ENCODE measurements at places on chromosomes 12 and 14. TPM values are rescaled to one million over a fixed set of nuclear protein-coding genes. Genes with fewer than 3 reads are reported as not detected.
A peak's percentile ranks its signal among the peaks of the same experiment; 100 is the strongest.

The AGAP2 gene
- 6.3 TPM for total RNA-seq

GRCh38 chr14:90296641-90297040 lies 35.1 kb downstream of the NRDE2 start:
- no peak for DNase-seq

The NYNRIN gene
- 43.4 TPM for total RNA-seq

The YY1 gene
- 60.3 TPM for total RNA-seq

GRCh38 chr12:4779749-4780148 lies 59.5 kb downstream of the GALNT8 start:
- no peak for DNase-seq

The CFAP251 gene
- 15.3 TPM for total RNA-seq

- DNase-seq: no peak
These were observed 1.5 kb upstream of the PRPF40B start for GRCh38 chr12:49621651-49622500.

The PTGER2 gene
- 5.6 TPM for total RNA-seq

DNA sequence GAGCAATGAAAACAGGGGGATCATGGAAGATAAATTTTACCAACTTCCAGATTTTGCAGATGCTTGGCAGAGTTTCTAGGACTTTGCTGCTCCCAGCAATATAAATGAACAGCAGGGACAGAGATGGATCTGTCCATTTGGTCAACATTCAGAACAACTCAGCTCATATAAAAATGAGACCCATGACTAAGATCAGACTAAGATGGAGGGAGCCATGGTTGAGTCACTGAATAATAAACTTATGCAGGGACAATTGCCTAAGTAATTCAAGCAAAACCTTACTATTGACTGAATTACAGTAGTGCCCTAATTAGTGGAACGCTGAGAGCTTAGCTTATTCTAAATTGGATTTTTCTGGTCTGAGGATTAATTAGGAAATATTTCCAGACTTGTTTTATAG lies 205.1 kb downstream of the SLC5A8 start:
- no peak for DNase-seq

DNA sequence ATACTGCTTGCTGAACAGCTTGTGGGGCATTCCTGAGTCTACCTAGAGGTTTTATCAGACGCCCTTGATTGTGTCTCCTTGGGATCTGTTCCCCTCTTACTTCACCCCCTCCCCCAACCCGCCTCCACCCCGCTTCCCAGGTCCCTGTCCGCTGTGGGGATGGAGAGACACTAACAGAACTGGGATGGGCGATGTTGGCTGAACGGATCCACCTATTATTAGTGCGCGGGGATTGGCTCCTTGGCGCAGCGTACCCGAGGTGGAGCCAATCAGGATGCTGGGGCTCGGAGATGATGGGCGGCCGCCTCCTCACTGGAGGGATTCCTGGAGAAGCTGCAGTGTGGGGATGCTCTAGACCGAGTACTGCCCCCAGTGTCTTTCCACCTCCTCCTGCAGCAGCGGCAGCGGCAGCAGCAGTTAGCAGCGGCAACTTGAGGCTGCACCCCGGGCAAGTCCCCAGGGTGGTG lies at the start of gene SYT1:
SYT1 (plus strand) TSS at position 372 of the 467 bp plus-strand sequence.
- peak; percentile 87 for DNase-seq

DNA sequence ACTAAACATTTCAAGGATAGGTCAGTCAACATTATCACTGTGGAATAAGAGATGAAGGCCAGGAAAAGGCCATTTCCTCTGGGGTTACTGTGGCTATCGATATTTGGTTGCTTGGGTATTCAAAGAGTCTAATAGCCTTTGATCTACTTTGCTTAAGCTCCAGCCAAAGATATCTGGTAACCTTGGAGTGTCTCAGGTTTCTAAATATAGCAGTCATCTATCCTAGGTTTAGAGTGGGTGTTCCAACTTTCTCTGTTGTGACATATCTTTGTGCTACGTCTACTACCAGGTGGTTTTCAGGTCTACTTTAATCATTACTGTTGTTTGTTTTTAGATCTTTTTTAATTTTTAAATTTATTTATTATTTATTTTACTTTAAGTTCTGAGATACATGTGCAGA lies 42.4 kb downstream of the RDH12 start:
- DNase-seq: no peak

- DNase-seq: no peak
These were observed 13.2 kb upstream of the RIMBP2 start for GRCh38 chr12:130729344-130729743.

GRCh38 chr14:95504135-95505029 lies 12.1 kb downstream of the SYNE3 start:
- no peak for DNase-seq

DNA sequence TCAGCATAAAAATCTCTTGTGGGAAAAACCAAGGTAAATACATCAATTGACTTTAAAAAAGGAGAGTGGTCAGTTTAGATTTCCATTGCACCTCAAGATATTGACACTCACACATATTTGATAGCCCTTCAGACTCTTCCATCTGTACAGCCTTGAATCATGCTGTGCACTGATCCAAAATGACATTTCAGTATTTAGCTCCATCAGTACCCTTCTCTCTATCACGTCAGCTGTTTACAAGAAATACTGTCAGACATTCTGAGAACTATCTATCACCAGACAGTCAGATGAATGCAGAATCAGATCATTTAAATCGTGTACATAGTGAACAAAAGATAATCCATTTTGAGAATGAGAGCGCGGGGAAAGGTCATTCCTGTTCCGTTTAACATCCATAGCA lies 511.9 kb downstream of the RPL10L start:
- DNase-seq: no peak

DNA sequence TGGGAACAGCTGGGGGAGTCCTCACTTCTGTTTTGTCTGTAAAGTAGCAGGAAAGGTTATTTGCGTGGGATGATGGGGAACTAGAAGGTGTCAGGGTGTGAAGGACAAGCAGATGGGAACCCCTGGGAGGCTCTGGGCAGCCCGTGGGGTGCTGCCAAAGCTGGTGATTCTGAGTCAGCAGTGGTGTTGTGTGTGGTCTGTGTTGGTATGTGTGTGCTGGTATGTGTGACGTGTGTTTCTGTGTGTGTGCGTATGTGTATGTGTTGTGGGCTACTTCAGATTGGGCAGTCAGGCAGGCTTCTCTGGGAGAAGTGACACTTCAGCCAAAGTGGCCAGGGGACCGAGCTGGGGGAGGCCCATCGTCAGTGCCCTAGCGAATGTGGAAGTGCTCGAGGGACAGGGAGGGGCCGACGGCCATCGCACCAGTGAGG lies 15.3 kb upstream of the BDKRB2 start:
- no peak for DNase-seq

GRCh38 chr12:86249851-86250250 lies 6.3 kb downstream of the MGAT4C start:
- DNase-seq: no peak

DNA sequence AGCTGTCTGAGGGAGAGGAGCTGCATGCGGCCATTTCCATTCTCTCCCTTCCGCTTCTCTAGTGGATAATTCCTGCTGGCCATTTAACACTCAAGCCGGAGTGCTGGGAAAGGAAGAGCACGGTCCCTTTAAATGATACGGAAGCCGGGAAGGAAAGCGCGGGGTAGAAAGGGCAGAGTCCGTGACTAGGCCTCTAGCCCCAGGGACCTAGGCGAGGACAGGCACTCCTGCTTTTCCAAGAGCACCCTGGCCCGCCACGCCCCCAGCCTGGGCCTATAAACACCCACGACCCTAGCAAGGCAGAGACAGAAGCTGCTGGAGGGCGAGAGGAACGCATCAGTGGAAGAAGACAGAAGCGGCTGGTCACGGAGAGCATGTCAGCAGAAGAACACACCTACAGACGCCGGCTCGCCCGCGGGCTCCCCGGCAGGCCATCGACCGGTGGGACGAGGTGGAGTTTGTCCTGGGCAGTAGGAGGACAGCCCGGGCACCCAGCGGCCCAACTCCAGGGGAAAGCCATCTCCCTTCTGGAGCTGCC lies 1206.6 kb upstream of the TMEM132C start:
- DNase-seq: no peak

DNA sequence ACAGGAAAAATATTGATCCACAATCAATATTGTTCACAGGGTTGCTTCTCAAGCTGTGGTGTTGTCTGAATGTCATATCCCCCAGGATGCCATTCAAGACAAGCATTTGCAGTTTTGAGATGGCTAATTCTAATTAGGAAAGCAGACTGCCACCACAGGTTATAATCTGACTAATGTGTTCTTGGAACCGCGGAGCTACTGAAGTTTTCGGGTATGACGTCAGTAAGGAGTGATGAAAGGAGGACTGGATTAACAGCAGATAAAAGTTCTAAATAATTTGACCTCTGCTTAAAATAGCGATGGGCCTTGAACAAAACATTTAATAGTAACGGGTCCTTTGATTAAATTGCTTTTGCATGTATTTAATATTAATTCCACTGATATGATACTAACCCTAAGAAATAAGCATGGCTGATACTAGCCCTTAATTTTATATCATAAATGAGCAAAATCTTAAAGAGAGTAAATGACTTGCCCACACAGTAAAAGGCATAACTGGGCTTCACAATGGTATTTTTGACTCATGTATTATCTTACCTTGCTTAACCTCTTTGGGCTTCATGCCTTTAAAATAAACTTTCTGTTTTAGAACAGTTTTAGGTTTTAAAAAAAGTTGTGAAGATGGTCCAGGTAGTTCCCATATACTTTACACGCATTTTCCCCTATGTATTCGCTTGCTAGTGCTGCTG lies 50.3 kb downstream of the TSHR start:
- no peak for DNase-seq

GRCh38 chr12:65972149-65972548 lies 147.9 kb downstream of the HMGA2 start:
- no peak for DNase-seq

GRCh38 chr12:64457032-64457431 lies 5.1 kb downstream of the TBK1 start:
- no peak for DNase-seq

The RPAP3 gene
- 18.7 TPM for total RNA-seq

DNA sequence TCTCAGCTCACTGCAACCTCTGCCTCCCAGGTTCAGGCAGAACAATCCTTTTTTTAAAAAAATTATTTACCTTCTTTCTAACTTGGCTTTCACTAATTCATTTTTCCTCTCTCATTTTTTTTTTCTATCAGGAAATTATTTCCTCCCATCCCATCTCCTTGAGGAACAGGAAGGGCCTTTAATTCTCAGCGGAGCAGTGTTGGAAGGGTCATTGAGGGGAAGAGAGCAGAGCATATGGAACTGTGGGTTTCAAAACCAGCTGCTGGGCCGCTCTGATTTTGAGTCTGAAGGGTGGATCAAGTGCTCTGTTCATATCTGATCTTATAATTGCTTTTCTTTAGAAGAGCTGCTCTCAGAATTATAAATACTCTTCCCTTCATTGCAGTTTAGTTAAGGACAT lies 29.0 kb downstream of the NUBPL start:
- DNase-seq: no peak

GRCh38 chr12:66341126-66341525 lies 38.8 kb downstream of the HELB start:
- DNase-seq: no peak

The PROX2 gene
- total RNA-seq: not detected

- DNase-seq: no peak
These were observed 828.8 kb upstream of the SEL1L start for GRCh38 chr14:82362452-82362851.

DNA sequence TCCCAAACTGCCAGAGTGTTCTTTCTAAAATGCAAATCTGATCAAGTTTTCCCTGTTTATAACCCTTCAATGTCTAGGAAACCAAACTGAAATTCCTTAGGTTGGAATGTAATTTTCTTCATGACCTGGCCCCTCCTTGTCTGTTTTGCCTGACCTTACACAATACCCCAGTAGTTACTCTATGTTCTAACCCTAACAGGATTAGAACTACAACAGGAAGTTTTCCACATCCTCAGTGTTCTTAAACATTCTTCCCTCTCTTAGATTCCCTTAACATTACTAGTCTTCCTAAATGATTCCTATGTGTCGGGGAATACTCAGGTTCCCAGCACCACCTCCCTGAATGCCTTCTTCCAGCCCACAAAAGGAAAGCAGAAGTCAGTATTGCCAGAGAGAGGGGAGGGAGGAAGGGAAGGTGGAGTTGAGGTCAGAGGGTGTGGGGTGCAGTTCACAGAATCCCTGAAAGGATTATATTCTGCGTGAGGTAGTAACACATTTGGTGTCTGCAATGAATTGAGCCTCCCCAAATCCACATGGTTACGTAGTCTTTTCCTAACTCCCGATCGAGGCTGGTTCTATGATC lies 72.6 kb downstream of the BBS10 start:
- no peak for DNase-seq

The GLIPR1L2 gene
- not detected for total RNA-seq

GRCh38 chr14:103143506-103143905 lies 20.2 kb downstream of the TNFAIP2 start:
- no peak for DNase-seq

GRCh38 chr14:75960231-75960630 lies 21.6 kb downstream of the TGFB3 start:
- DNase-seq: no peak

DNA sequence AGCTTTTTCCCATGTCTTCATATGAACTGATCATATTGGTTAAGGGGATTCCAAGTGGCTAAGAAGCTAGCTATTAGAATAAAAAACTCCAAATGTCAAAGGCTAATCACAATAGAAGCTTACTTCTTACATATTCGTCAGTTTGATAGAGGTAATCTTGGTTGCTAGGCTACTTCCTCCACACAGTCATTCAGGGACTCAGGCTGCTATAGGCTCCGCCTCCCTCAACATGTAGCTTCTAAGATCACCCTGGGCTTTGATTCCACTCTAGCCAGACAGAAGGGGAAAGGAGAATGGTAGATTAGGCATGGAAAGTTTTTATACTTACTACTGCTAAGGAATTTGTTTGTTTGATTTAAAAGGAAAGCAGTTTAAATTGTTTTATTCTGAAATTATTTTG lies 207.9 kb downstream of the EFCAB11 start:
- no peak for DNase-seq

- no peak for DNase-seq
These were observed 14.1 kb downstream of the FIGNL2 start for GRCh38 chr12:51834411-51834810.

- peak; percentile 41 for DNase-seq
These were observed 20.5 kb downstream of the IRF2BPL start for GRCh38 chr14:77007975-77008421.

The C12orf50 gene
- total RNA-seq: 7.7 TPM

DNA sequence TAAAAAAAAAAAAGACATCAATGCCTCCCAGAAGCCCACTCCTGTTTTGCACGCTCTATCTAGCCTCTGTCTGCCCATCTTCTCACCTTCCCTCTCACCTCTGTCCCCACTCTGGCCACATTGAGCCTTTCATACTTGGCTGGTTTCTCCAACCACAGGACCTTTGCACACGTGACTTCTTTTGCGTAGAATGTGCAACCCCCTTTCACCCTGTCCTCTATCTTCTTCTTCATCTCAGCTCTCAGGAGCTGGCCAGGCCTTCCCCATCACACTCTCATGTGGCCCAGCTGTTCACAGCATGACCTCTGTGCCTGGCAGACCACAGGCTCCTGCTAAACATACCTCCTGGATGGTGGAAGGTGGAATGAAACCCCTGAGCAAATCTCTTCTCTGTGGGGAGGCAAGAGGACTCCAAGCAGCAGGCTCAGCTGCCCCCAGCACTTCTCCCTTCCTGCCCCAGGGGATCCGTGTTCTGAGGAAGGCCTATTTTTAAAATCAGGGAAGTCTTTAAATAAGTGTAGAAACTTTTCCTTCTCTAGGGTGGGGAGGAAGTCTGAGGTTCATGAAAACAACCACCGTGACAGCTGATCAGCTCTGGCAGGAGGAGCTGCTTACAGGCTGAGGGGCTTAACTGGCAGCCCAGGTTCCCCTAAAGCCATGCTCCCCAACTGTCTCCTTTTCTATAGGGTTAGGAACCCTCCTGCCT lies 11.6 kb downstream of the HVCN1 start:
- no peak for DNase-seq

The SDS gene
- total RNA-seq: not detected

Data from uterus (tissue), 4 donors.